ENCODE measurements at places on chromosomes 6 and 20.
A peak's percentile ranks its signal among the peaks of the same experiment; 100 is the strongest.

- DNase-seq, result peak; percentile 30
These were observed 47.2 kb downstream of the VEGFA start for GRCh38 chr6:43817192-43817591.

GRCh38 chr6:14857501-14857900, 388.4 kb upstream of the JARID2 start:
- peak; percentile 72 for DNase-seq

DNA sequence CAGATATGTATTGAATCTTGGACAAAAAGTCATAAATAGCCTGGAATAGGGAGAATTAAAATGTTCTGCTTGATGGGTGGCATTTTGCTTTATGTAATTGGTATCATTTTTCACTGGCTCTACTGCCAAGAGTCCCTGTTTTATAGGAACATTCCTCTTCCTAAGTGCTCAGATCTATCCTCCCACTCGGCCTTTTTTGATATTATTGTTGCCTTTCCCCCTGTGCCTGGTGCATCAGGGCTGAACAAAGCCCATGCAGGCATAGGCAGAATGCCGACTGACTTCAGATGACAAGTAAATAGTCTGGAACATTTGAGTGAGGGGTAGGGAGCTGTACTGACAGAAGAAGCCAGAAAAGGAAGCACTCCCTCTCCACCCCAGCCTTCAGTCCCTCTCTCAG, 127.0 kb downstream of the PKHD1 start:
- no peak for DNase-seq

- no peak for DNase-seq
These were observed 91.3 kb downstream of the AKAP7 start for GRCh38 chr6:131226459-131227157.

DNA sequence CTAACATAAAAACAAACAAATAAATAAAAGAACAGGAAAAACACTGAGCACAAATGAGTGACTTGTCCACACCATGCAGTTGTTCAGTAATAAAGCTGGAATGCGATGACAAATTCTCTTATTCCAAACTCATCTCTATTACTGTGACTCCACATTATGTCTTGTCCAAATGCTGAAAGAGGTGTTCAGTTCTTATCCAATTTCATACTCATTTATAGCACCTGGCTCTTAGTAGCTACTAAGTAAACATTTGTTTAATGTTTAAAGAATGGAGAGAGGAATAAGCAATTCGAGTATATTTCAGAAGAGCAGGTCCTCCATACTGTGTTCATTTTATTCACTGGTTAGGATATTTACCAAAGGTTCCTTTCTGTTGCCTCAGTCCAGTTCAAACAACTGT, 439.0 kb upstream of the JAG1 start:
- no peak for DNase-seq

All from stimulated activated CD8-positive, alpha-beta memory T cell treated with anti-CD3 and anti-CD28 coated beads, Interleukin-2, amount 100 ng/mL, for 48 hours (primary cell).